ENCODE measurements at places on chromosomes 6 and 20. TPM values are rescaled to one million over a fixed set of nuclear protein-coding genes. Genes with fewer than 3 reads are reported as not detected.

- DNase-seq = peak; percentile 18
These were observed 42.4 kb downstream of the SLC2A10 start for GRCh38 chr20:46751856-46752255.

Gene FAM217A
- not detected for polyA plus RNA-seq

DNA sequence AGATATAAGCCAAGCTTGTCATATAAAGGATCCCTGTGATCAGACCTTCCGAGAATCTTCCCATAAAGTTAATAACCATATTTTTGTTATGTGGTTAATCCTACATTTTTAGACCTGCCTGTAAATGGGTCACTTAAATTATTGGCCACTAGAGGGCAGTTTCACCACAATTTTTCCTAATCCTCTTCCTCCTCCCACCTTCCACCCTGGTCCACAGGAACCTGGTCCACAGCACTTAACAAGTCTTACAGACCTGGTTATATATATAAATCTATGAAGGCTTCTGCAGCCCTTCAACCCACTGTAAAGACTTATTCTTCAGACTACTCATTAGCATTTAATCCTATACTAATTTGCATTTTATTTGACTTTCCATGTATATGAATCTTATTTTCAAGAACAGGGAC is 28.3 kb downstream of the MRS2 start:
- peak; percentile 71 for DNase-seq

DNA sequence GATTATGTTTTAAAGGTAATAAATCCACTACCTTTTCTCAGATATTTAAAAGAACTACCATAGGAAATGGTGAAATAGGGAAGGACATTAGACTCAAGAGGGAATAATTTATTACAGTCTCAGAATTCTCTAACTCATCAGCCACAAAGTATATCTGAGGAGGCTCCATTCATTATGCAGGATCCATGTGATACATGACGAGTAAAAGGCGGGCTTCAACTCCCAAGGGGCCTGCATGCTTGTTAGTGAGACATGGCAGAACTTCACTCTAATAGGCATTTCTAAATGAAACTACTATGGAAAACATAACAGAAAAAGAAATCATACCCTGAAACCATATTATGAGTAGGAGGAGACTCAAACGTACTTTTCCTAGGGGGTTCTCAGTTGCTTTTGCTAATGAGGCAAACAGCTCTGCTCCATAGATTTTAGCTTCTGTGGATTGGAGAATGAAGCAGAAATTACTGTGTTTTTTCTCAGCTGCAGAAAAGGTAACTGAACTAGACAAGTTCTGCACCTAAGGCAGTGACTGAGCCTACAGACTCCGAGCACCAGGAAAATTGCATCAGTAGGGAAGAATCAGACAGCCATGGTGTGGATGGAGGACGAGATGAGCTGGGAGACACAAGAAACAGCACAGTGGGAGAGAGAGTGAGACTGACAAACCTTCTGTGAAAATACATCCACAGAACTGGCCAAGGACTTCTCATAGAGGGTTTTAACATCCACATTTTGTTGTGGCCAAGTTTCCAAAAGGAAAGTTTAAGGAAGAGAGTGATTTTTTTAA is 254.6 kb upstream of the PRDM1 start:
- DNase-seq = no peak

- no peak for DNase-seq
These were observed 93.7 kb upstream of the CBLN4 start for GRCh38 chr20:56098981-56099500.

- no peak for DNase-seq
These were observed 42.6 kb downstream of the TBC1D7 start for GRCh38 chr6:13285705-13286104.

Gene BANF2
- not detected for polyA plus RNA-seq

- no peak for DNase-seq
These were observed 23.7 kb upstream of the ADGRF4 start for GRCh38 chr6:47674673-47675072.

Gene RALGAPA2
- 1.2 TPM for polyA plus RNA-seq

Gene ELOVL2
- 0.23 TPM for polyA plus RNA-seq

GRCh38 chr20:1800180-1800579 is 95.0 kb upstream of the SIRPA start:
- DNase-seq = no peak

Gene PXMP4
- 6.8 TPM for polyA plus RNA-seq

Gene CAGE1
- polyA plus RNA-seq = not detected

GRCh38 chr6:126540161-126540560 is 200.2 kb downstream of the CENPW start:
- no peak for DNase-seq

Gene LY6G6F
- 1.1 TPM for polyA plus RNA-seq

GRCh38 chr20:51341581-51341980 is 200.9 kb downstream of the NFATC2 start:
- no peak for DNase-seq

GRCh38 chr20:49948809-49949507 is 12.8 kb downstream of the RNF114 start:
- DNase-seq = no peak

DNA sequence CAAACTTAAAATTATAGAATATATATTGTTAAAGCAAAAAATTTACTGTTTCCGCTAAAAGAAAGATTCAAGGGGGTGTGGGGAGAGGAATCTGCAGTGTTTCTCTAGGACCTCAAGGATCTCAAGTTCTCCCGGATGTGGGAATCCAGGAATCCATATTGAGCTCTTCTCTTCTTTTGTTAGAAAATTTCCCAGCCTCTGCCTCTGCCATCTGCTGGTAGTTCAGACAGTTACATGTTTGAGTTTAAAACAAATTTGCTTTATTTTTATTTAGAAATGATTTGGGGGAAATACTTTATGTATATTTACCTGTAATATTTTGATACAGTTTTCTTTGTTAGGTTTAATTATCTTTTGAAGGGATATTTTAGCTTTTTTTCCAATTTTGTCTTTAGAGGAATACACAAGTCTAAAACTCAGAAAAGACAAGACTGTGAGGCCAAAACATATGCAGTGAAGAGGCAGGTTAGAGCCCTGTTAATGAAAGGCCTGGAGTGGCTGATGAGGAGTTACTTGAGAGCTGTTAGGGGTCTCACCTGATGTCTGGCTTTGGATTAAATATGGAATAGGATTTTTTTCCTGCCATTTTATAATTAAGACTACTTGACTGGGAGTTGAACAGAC is 268.8 kb downstream of the ARID1B start:
- no peak for DNase-seq

Gene KCNB1
- not detected for polyA plus RNA-seq

DNA sequence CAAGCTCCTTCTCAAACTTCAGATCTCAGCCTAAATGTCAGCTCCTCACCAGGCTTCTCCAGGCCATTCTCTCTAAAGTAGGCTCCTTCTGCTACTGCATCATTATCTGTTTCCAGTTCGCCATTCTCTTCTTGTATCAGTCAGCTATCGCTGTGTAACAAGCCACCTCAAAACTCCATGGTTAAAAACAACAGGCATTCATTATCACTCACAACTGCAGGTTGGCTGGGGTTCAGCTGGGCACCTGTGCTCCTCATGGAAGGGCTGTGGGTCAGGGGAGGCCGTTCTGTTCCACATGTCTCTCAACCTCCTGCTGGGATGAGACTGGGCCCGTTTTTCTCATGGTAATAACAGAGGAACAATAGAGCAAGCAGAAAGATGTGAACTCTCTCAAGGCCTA is 28.7 kb downstream of the PRND start:
- DNase-seq = no peak

GRCh38 chr6:159716247-159717096 is 10.8 kb upstream of the WTAP start:
- DNase-seq = no peak

Gene NOX3
- not detected for polyA plus RNA-seq

- DNase-seq = no peak
These were observed 174.5 kb upstream of the AKAP12 start for GRCh38 chr6:151065027-151065815.

DNA sequence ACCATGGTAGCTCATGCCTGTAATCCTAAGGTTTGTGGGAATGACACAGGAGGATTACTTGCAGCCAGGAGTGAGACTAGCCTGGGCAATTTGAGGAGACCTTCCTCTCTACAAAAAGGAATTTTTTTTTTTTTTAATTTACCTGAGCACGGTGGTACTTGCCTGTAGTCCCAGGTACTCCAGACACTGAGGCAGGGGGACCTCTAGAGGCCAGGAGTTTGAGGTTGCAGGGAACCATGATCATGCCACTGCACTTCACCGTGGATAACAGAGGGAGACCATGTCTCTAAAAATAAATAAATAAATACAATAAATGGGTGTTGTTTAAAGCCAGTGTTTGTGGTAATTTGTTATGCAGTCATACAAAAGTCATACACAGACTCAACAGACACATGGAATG is 2.4 kb upstream of the HLA-F start:
- no peak for DNase-seq

DNA sequence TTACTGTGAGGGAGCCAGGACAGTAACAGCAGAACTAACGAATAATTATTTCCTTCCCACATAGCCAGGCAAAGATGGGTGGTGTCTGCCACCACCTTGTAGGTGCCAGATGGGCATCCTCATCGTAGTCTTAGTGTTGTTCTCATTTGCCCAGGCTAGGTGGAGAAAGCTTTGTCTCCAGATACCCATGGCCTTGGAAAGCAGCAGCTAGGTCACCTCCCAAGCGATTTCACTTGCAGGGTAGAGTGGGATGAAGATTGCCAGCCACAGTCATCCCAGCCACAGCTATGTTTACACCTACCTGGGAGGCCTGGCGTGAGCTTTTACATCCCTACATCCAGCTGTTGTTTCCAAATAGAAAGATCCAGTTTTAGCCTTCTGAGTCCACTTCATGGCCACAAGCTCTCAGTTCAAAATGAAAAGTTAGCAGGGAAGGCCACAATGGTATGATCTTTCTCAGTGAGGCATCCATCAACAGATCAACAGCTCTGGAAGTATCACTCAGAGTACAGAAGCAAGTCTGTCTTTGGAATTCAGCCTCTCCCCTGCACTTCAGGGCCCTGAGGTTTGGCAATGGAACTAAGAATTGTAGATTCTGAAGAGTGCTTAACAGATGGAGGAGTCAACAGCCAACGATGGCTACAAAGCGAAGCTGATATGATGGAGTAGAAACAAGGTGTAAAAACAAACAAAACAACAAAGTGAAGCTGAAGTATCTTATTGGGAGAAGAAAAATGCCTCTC is 11.0 kb upstream of the SNRPC start:
- DNase-seq = no peak

DNA sequence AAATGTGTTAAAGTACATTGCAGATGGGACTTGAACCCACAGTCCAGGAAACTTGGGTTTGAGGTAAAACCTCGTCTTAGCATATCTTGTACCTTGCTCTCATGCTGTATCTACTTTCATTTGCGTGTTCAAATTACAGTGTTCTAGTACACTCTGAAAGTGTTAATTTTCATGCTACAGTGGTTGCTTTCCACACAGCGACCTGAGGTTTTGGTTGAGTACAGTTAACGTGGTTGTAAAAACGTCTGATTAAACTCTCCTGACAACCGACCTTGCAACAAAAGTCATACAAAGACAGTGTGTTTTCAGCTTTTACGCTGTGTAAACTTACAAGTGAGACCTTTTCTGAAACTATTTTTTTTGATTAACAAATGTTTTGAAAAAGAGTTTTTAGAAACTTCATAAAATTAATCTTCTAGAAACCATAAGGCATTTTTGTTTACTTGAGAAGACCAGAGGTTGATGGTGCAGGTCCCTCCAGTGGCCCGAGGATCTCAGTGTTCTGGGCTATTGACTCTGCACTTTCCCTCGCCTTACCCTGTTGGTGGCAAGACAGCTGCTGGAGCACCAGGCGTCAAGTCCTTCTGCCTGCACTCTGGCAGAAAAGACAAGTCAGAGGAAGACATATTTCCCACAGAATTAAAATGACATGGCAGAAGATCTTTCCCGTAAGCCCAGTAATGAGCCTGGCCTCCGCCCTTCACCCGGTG is 334.0 kb downstream of the THBS2 start:
- no peak for DNase-seq

- no peak for DNase-seq
These were observed 59.8 kb downstream of the SHPRH start for GRCh38 chr6:145904391-145904790.

DNA sequence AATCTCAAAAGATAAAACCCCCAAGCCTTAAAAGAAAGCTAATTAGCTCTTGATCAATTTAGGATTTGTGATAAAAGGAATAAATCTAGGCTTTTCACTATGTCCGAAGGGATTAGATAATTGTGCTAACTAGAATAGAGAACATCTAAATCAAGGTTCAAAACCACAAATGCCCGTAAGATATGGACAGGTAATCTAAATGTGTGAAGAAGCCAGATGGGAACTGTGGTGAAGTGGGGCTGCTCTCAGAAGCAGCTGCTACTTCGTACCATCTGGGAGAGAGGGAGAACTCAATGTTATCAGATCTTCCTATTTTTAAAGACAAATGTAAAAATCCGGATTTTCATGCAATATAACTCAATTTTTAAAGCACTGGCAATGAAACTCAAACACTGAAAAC is 44.2 kb downstream of the NCOA6 start:
- no peak for DNase-seq

Gene NKX2-4
- not detected for polyA plus RNA-seq

DNA sequence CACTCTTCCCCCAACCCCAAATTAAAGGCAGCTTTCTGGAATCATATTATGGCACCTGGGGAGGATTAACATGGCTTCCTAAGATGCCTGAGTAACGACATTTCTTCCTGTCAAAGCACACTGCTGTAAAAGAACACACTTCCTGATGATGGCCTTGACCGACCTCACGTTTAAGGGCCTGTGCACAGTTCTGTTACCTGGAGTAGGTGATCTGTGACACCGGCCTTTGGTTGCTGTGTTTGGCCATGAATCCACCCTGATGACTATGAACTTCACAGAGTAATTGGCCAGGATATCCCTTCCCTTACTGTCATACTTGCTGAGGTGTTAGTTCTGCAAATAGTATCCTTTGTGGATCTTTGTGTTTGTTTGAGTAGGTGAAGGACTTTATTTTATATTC is 45.8 kb downstream of the PLCB4 start:
- no peak for DNase-seq

Gene PTCRA
- polyA plus RNA-seq = not detected

DNA sequence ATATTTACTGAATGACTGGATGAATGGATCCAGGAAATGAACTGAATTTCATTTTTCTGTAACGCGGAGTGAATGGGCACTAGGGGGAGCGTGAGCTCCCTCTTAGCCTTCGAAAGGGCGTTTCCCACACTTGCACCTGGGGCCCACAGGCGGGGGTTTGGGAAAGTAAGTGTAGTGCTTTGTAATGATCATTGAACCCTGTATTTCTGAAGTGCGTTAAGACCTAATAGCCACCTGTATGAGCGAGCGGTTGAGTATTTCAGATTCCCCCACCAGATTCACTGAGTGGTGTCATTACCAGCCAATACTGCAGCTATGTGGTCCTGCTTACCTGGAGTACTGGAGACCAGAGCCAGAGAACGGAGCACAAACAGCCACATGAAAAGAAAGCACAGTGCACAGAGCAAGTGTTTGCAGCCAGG is 10.5 kb downstream of the SYTL3 start:
- peak; percentile 71 for DNase-seq

GRCh38 chr20:62339647-62340062 is 27.5 kb downstream of the LAMA5 start:
- DNase-seq = no peak

Gene ARG1
- not detected for polyA plus RNA-seq

Data from K562 (cell line).